Activated T-cell treated with anti-CD3 and anti-CD28 coated beads, Interleukin-2, amount 50 U/mL, for 1 hour (primary cell): ENCODE measurements at places on chromosomes 13 and 19.

GRCh38 chr13:76210262-76210661, 574.1 kb downstream of the LMO7 start:
- DNase-seq: no peak

DNA sequence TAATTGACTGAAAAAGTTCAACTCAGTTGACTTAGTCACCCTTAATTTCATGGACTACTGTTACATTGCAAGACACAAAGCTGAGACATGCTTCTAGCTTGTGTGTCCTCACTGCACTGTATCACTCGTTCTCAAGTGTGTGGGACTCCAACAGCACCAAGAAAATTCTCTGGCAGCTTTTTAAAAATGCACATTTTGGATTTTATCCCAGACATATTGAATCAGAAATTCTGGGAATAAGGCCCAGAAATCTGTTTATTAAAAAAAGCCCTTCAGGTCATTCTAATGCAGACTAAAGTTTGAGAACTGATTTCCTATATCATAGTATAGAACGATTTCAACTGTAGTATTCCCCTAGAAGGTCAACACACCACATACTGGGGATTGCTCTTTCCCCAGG, 1485.3 kb downstream of the PCDH9 start:
- DNase-seq: no peak

GRCh38 chr19:50638600-50638999, 1.1 kb downstream of the SYT3 start:
- no peak for DNase-seq

DNA sequence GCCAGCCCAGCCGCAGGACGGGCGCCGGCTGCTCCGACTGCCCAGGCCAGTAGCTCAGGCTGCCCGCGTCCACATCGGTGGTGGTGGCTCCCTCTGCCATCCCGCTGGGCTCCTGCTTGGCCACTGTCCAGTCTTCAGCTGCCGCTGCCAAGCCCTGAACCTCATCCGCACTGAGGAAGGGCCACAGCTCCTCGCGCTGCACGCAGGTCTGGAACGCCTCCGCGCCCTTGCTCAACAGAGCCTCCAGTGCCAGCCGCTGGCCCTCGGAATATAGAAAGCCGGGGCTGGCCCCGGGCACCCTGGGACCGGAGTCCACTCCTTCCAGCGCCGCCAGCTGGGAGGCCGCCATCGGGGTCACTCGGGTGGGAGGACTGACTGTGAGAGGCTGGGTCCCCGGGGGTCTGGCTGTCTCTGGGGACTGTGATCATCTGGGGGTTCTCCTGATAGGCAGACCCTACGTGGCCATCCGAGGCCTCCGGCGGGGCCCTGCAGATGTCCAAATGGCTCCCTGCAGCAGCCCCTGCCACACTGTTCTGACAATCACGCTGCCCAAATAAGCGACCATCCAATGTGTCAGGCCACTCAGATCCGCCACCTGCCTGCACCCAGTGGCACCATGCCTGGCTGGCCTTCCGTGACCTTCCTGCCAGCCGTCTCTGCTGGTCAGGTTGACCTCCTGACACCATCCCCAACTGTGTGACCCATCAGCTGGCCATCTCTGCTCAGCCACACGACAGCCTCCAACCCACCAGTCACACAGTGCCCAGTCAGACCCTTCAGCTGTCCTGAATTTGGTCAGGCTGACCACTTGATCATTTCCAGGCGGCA, 1.6 kb downstream of the FAM83E start:
- DNase-seq: no peak

DNA sequence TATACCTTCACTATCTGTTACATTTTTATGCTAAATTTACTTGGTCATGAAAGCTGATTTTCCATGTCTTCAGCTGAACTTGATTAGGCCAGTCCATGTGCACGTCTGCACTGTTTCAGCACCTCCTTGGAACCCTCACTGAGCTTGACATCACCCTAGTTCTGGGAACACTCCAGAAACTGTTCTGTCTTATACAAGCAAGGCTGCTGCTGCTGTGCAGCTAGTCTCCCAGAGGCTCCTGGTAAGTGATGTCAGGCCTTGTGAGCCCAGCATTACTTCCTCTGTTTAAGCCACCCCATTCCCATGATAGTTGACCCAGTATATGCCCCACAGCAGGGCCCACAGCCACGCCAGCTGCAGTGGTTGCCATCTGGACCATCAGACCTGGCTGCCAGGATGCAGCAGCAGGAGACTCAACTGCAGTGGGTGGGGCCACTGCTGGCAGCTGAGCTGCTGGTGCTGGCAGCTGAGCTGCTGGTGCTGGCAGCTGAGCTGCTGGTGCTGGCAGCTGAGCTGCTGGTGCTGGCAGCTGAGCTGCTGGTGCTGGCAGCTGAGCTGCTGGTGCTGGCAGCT, 90.5 kb upstream of the AKAP11 start:
- DNase-seq: no peak

DNA sequence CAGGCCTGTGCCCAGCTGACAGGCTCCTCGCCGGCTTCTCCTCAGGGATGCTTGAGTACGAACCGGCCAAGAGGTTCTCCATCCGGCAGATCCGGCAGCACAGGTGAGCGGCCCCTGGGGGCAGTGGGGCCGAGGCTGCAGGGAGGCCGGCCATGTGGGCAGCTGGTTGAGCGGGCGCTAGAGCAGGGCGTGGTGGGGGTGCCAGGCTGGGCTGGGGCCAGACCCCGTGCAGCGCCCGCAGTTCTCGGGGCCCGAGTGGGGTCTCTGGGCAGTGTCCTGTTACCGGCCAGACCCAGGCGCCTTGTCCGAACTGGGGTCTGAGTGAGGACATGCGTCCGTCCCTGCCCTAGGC, 15.9 kb downstream of the CBARP start:
- DNase-seq: no peak

DNA sequence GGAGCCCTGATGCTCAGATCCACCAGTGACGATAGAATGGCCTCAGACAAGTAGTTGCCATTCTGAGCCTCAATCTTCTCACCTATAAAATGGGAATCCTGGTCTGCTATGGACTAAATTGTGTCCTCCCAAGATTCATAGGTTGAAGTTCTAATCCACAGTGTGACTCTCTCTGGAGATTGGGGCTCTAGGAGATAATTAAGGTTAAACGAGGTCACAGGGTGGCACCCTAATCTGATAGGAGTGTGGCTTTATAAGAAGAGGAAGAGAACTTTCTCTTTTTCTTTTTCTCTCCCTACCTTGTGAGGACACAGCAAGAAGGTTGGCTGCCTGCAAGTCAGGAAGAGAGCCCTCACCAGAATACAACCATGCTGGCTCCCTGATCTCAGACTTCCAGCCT, 214.1 kb downstream of the KATNAL1 start:
- no peak for DNase-seq

- no peak for DNase-seq
Measured at GRCh38 chr13:85985797-85986196, 186.6 kb upstream of the SLITRK6 start.

DNA sequence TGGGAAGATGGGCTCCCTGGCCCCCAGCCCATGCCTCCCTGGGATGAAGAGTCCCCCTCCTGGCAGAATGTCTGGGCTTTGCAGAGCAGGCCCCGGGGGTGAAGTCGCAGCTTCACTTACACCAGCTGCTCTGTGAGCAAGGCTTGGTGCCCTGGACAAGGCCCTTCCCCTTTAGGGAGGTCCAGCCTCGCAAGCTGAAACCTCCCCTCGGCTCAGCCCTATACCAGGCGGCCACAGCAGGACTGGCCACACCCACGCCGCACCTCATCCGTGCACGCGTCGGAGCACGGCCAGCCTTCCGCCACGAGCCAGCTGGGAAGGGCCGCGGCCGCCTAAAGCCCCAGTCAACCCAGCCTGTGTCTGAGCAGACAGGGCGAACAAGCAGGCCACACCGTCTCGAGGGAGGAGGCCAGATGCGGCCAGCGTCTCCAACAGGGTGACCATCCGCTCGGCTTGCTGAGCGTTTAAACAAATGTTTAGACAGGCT, 83.2 kb upstream of the MCF2L start:
- DNase-seq: no peak

DNA sequence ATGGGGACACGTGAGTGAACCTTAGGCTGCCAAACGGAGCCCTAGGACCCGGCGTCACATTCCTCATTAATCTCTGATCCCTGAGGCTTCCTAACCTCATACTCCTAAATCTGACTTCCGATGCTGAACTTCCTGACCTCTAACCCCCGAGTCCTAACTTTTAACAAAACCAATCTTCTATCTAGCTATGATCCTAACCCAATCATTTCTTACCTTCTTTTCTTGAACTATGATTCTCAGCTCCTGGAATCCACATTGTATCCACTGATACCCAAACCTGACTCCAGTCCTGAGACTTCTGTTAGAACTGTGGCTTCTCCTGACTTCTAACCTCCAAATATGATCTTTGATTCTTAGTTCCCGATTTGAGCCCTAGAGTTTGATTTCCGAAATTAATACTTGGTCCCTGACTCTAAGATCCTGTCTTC, 447 bp downstream of the NFKBIB start:
- DNase-seq: no peak

GRCh38 chr13:113759525-113760137, 605 bp downstream of the TMEM255B start:
- DNase-seq: no peak

GRCh38 chr13:99230991-99231390, 27.2 kb downstream of the GPR18 start:
- no peak for DNase-seq

GRCh38 chr19:45508861-45509691, 1.8 kb downstream of the VASP start:
- DNase-seq: no peak

GRCh38 chr13:30173303-30173610, 134.1 kb downstream of the KATNAL1 start:
- DNase-seq: no peak

DNA sequence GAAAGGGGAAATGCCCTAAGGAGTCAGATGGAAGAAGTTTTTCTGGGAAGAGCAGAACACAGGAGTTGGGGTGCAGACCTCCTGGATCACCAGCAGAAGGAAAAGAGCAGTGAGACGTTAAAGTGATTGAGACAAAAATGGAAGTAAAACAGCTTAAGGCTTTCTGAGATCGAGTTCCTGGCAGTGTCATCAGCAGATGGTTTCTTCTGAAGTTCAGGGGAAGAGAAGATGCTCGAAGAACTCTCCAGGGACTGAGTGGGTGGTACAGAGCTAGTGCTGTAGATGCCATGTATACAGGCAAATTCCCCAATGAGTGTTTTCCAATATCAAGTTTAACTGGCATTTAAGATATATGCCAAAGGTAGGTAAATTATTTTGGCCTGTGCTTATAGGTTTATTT, 272.2 kb upstream of the KLF12 start:
- DNase-seq: no peak

DNA sequence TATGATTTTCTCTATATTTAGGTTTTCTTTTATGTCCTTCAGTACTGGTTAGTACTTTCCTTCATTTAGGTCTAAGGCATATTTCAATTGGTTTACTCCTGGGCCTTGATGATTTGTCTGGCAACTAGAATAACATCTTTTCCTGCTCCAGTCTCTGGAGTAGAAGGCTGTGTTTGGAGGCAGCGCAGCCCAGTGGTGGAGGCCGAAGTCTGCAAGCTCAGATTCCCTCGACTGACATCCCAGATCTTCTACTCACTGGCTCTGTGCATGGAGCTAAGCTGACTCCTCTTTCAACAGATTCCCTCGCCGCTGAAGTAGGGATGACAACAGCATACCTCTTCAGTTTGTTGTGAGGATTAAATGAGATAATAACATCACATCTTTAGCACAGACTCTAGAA, 141.0 kb downstream of the RAP2A start:
- no peak for DNase-seq

- no peak for DNase-seq
Measured at GRCh38 chr19:2542341-2543069, 66.6 kb downstream of the GADD45B start.

DNA sequence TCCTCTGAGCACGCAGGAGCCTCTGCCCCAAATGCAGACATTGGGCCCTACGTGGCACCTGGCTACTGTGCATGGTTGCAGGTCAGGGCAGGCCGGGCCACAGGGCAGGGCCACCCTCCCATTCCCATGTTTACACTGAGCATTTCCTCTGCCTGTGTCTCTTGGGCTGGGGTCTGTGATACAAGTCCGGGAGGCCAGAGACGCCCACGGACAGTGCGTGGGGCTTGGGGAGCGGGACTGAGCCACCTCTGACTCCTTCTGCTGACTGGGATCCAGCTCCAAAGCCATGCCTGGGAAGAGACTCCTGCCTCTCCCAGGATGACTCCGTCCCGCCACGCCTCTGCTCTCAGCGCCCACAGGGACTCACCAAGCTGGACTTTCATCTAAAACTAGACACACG, 18.8 kb downstream of the GAS6 start:
- no peak for DNase-seq

DNA sequence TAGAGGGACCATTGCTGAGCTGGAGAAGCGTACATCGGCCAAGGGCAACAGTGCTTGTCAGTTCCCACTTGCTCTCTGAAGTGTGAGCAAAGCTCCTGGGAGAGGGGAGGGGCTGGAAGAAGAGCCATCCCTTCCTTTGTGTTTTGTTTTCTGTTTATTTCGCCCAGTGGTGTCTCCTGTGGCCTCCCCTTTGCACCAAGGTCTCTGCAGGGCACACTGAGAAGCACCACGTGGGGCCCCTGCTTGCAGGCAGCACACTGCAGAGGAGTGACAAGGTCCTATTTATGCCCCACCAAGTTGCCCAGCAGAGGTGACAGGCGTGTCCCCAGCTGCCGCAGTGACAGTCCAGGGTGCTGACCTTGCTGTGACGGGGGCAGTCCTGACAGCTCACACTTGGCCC, 24.0 kb downstream of the GRIN2D start:
- no peak for DNase-seq

GRCh38 chr13:80469105-80469852, 128.4 kb upstream of the SPRY2 start:
- no peak for DNase-seq

- peak; percentile 86 for DNase-seq
Measured at GRCh38 chr19:9538183-9539058, at the start of gene ZNF426. TSS of gene ZNF426 (minus strand) at chr19:9538645. CDS start at chr19:9536232, 2,413 bp downstream.

DNA sequence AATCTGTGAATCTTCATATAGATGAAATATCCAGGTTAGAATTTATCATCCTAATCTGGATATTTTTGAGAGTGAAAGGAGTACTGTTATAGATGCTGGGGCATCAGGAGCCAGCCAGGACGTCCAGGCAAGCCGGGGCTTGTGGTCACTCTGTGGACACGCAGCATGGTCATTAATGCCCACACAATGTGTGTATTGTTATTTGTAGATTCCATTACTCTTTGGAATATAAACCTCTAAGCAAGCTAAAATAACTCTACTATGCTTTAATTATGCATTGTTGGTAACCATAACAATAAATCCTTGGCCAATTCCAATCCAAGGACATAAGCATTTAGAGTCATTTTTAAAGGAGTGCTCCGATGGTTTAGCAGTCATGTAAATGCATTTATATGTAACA, 137.9 kb downstream of the TM9SF2 start:
- DNase-seq: no peak
